ENCODE measurements at places on chromosomes 4 and X.

GRCh38 chrX:106933538-106933961 is 13.3 kb downstream of the CLDN2 start:
- no peaks in the 10 kb centered on the region for H3K4me1 ChIP-seq
- no peak overlapping the region for H3K4me3 ChIP-seq
- H3K27ac ChIP-seq: no peak overlapping the region

- H3K27ac ChIP-seq: peak overlapping the region; percentile 81
- H3K4me1 ChIP-seq: peaks cover 12% of the 10 kb centered on the region
- H3K27me3 ChIP-seq: no peaks in the 10 kb centered on the region
- peak overlapping the region; percentile 52 for H3K4me3 ChIP-seq
Measured at GRCh38 chr4:137529432-137529831, 2.9 kb downstream of the PCDH18 start.

DNA sequence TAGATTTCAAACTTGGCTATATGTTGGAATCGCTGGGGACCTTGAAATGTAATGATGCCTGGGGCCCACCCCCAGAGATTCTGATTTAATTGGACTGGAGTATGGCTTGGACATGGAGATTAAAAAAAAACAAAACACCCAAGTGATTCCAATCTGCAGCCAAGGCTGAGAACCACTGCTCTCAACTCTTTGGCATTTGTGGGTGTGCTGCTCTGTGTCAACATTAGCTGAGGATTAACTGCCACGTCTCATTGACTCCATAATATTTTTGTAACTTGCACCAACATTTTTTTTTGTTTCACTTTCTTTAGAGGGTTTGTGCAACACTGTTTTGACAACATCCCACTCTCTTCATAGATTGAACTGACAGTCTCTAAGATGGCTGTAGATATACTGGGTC is 41.1 kb upstream of the PDK3 start:
- H3K4me3 ChIP-seq: no peak overlapping the region
- H3K27me3 ChIP-seq: no peaks in the 10 kb centered on the region
- no peak overlapping the region for H3K27ac ChIP-seq
- no peaks in the 10 kb centered on the region for H3K36me3 ChIP-seq
- peaks cover 24% of the 10 kb centered on the region for H3K4me1 ChIP-seq

DNA sequence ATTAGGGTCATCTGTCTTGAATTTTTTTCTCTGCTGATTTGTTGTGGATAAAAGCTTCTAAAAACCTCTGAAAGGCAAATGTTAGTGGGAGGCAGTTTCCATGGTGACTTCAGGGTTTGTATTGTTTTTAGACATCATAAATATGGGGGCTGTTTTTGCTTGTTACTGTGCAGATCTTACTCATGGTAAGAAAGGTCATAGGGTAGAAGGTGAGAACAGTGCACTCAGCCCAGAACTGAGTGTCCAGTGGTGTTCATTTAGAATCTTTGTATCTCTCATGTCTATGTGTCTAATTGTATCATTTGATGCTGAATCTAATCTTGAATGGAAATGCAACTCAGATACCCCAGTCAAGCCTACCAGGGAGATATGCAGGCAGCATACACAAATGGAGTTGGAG is 609.8 kb downstream of the ZNF674 start:
- H3K27me3 ChIP-seq: no peaks in the 10 kb centered on the region
- DNase-seq: no peak
- no peak overlapping the region for H3K27ac ChIP-seq
- H3K36me3 ChIP-seq: no peaks in the 10 kb centered on the region
- H3K4me3 ChIP-seq: no peak overlapping the region

- no peak for DNase-seq
- no peaks in the 10 kb centered on the region for H3K27me3 ChIP-seq
- no peaks in the 10 kb centered on the region for H3K36me3 ChIP-seq
Measured at GRCh38 chr4:139768896-139769295, 103.3 kb downstream of the MGST2 start.

- no peaks in the 10 kb centered on the region for H3K27me3 ChIP-seq
- no peak overlapping the region for H3K27ac ChIP-seq
- H3K36me3 ChIP-seq: no peaks in the 10 kb centered on the region
- no peak for DNase-seq
- no peaks in the 10 kb centered on the region for H3K4me1 ChIP-seq
Measured at GRCh38 chr4:42348692-42349091, 48.6 kb upstream of the SHISA3 start.

DNA sequence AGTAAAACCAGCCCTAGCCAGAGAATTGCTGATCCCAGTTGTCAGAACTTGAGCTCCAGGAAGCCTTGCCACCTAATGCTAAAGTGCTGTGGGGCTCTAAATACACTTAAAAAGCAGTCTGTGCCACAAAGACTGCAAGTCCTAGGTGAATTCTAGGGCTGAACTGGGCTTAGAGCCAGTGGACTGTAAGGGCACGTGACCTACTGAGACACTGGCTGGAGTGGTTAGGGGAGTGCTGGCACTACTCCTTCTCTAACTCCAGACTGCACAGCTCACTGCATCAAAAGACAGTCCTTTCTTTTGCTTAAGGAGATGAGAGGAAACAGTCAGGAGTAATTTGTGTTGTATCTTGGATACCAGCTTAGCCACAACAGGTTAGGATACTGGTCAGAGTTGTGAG is 1240.2 kb downstream of the FAM133A start:
- no peaks in the 10 kb centered on the region for H3K27me3 ChIP-seq
- no peak for DNase-seq
- no peak overlapping the region for H3K27ac ChIP-seq
- H3K36me3 ChIP-seq: no peaks in the 10 kb centered on the region
- H3K4me1 ChIP-seq: no peaks in the 10 kb centered on the region
- no peak overlapping the region for H3K4me3 ChIP-seq

GRCh38 chr4:171676555-171677215 is 136.5 kb upstream of the GALNTL6 start:
- H3K36me3 ChIP-seq: no peaks in the 10 kb centered on the region
- H3K27me3 ChIP-seq: no peaks in the 10 kb centered on the region
- no peak overlapping the region for H3K27ac ChIP-seq
- DNase-seq: no peak

GRCh38 chr4:6608758-6609414 is 31.6 kb upstream of the MRFAP1 start:
- H3K4me3 ChIP-seq: no peak overlapping the region
- H3K27ac ChIP-seq: no peak overlapping the region
- no peak for DNase-seq
- H3K27me3 ChIP-seq: no peaks in the 10 kb centered on the region

- peaks cover 4% of the 10 kb centered on the region for H3K27me3 ChIP-seq
- DNase-seq: no peak
- H3K4me1 ChIP-seq: peaks cover 18% of the 10 kb centered on the region
- no peak overlapping the region for H3K27ac ChIP-seq
- H3K36me3 ChIP-seq: no peaks in the 10 kb centered on the region
- no peak overlapping the region for H3K4me3 ChIP-seq
Measured at GRCh38 chr4:24801136-24801855, 5.9 kb downstream of the SOD3 start.

- no peak overlapping the region for H3K27ac ChIP-seq
- H3K4me3 ChIP-seq: no peak overlapping the region
- no peaks in the 10 kb centered on the region for H3K27me3 ChIP-seq
- peaks cover 4% of the 10 kb centered on the region for H3K36me3 ChIP-seq
Measured at GRCh38 chr4:9976781-9977180, 44.5 kb downstream of the SLC2A9 start.

All from suprapubic skin (tissue), 4 donors.